ENCODE measurements at places on chromosomes 12 and 14. TPM values are rescaled to one million over a fixed set of nuclear protein-coding genes. Genes with fewer than 3 reads are reported as not detected.
A peak's percentile ranks its signal among the peaks of the same experiment; 100 is the strongest.

The SLC38A4 gene
- 1.1 TPM for total RNA-seq

The E2F7 gene
- total RNA-seq: 1.0 TPM

The CCDC38 gene
- total RNA-seq: 0.24 TPM

The MYF5 gene
- not detected for total RNA-seq

DNA sequence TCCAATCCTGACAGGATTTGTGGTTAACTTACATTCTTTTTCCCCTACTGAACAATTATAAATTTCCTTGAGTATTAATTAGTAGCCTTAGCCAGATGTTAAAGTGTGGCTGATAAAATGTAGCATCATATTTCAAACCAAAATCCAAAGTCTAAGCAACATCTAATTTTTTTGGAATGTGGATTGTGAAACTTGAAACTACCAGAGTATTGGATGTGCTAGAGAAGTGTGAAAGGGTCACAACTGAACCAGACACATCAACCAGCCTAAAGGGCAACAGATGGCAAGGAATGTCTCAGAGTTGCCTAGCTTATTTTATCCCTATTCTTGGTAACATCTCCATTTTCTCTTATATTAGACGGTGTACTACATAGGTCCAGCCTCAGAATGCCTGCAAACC, 153.1 kb upstream of the DCN start:
- H3K4me3 ChIP-seq: no peak overlapping the region
- H3K27me3 ChIP-seq: no peaks in the 10 kb centered on the region
- no peak overlapping the region for H3K27ac ChIP-seq
- H3K36me3 ChIP-seq: no peaks in the 10 kb centered on the region

- no peak overlapping the region for H3K4me3 ChIP-seq
- H3K4me1 ChIP-seq: no peaks in the 10 kb centered on the region
- H3K27me3 ChIP-seq: no peaks in the 10 kb centered on the region
- peaks cover 78% of the 10 kb centered on the region for H3K36me3 ChIP-seq
- DNase-seq: no peak
- no peak overlapping the region for H3K27ac ChIP-seq
Measured at GRCh38 chr12:42462486-42462885, 127.1 kb downstream of the PRICKLE1 start.

DNA sequence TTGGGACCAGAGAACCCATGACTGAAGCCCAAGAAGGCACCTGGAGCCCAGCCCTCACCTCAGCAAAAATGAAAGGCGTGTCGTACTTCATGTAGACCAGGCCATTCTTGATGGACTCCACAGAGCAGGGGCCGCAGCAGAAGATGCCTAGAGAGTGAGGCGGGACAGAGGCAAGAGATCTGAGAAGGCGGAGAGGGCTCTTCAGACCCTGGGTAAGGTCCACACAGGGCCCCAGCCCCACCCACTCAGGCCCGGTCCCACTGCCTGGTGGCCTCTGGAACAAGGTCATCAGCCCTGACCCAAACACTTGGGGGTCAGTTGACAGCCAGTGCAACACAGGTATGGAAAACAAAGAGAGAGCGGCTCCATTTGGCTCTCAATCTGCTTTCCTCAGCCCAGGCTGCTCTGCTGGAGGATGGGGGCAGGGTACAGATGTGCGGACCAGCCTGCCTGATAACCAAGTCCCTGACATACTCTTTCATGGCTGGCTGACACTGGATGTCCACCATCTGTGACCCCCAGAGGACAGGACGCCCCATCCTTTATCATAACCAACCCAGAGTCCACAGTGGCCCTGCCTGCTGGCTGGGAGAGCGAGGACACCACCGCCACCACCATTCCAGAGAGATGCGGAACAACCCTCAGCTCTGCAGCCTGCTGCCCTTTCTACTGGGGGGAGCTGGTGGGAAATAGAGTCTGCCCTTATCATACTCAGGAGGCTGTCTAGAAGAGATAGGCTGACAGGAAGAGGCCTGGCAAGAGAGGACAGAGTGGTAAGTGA, 6.9 kb downstream of the TGM1 start:
- peaks cover 12% of the 10 kb centered on the region for H3K4me1 ChIP-seq
- no peak overlapping the region for H3K27ac ChIP-seq
- DNase-seq: no peak
- H3K27me3 ChIP-seq: no peaks in the 10 kb centered on the region
- no peak overlapping the region for H3K4me3 ChIP-seq
- H3K36me3 ChIP-seq: peaks cover 13% of the 10 kb centered on the region

DNA sequence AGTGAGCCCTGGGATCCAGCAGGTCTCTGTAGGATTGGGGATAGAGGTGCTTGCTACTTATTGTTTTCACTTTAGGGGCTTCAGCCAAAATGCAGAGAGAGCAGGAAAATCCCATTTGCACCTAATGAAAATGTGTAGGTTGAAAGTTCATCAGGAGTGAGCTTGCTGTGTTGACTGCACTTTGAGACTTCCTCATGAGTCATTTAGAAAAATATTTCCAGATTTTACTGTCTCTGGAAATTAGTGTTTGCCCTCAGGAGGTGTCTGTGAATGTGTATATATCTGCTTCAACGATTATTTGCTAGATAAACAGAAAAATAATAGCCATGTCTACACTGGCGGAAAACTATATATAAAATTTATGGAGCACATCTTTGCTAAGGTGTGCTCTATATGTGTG, 159.3 kb downstream of the CAND1 start:
- peaks cover 6% of the 10 kb centered on the region for H3K4me1 ChIP-seq
- no peak overlapping the region for H3K4me3 ChIP-seq
- H3K36me3 ChIP-seq: no peaks in the 10 kb centered on the region
- no peak for DNase-seq
- H3K27me3 ChIP-seq: no peaks in the 10 kb centered on the region
- H3K27ac ChIP-seq: no peak overlapping the region

DNA sequence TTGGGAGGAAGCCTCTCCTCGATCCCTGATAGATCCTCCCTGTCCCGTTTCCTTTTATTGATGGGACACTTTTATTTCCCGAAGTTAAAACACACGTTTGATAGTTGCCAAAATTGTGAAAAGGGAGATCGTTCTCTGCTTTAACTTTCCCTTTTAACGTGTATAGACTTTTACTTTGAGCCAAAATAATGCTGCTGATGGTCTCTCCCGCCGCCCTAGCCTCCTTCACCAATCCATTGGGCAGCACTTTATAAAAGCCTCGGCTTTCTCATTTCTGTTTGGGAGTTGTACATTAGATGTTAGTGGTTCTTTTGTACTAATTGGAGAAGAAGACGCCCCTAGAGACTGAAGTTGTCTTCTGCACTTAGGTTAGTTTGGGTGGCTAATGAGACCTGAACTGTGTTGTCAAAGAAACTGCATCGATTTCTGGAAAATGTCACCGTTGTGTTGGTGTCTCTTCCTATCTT, 1.4 kb downstream of the TMTC2 start:
- peaks cover 21% of the 10 kb centered on the region for H3K4me1 ChIP-seq
- no peaks in the 10 kb centered on the region for H3K27me3 ChIP-seq
- no peak for DNase-seq
- peaks cover 7% of the 10 kb centered on the region for H3K36me3 ChIP-seq
- peak overlapping the region; percentile 89 for H3K27ac ChIP-seq

GRCh38 chr12:25388183-25388582, 137.5 kb upstream of the KRAS start:
- peaks cover 5% of the 10 kb centered on the region for H3K4me1 ChIP-seq
- no peak overlapping the region for H3K4me3 ChIP-seq
- H3K27ac ChIP-seq: no peak overlapping the region
- H3K36me3 ChIP-seq: no peaks in the 10 kb centered on the region
- no peak for DNase-seq
- no peaks in the 10 kb centered on the region for H3K27me3 ChIP-seq

GRCh38 chr12:87518481-87518880, 510.7 kb downstream of the C12orf50 start:
- DNase-seq: no peak
- no peaks in the 10 kb centered on the region for H3K4me1 ChIP-seq
- H3K4me3 ChIP-seq: no peak overlapping the region
- H3K27ac ChIP-seq: no peak overlapping the region
- no peaks in the 10 kb centered on the region for H3K36me3 ChIP-seq

Data from lower lobe of right lung (tissue), 2 donors.